ENCODE measurements at places on chromosomes 2 and 18. TPM values are rescaled to one million over a fixed set of nuclear protein-coding genes. Genes with fewer than 3 reads are reported as not detected.

CHN1 gene
- 2.6 TPM for total RNA-seq

GRCh38 chr2:182186132-182186735, 200.6 kb downstream of the PPP1R1C start:
- DNase-seq, result peak; percentile 48

NAT8 gene
- not detected for total RNA-seq

ITPRIPL1 gene
- 1.6 TPM for total RNA-seq

- DNase-seq, result no peak
These were observed 1.6 kb downstream of the SLC66A2 start for GRCh38 chr18:79949697-79950487.

SMIM21 gene
- total RNA-seq, result not detected

GRCh38 chr2:204790076-204790475, 244.8 kb downstream of the PARD3B start:
- no peak for DNase-seq

TMEM237 gene
- 20.2 TPM for total RNA-seq

HMSD gene
- 0.26 TPM for total RNA-seq

GRCh38 chr2:218567797-218568189, 358 bp downstream of the USP37 start:
- no peak for DNase-seq

DNA sequence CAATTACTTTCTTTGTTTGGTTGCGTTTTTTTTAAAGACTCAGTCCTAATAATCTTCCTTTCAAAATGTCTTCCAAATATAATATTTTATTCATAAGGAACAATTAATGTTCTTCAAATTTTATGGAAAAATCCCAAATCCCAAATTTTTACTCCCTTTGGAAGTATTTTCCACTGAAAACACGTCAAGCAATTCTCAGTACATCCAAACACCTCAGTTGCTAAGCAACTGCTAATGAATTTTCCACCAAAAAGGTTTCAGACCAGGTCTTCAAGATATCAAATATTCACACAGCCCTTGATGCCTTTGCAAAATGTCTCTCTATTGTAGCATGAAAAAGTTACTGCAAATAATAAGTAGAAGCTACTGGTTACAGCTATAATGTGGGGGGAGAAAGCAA, 140.1 kb downstream of the DSEL start:
- no peak for DNase-seq

DNA sequence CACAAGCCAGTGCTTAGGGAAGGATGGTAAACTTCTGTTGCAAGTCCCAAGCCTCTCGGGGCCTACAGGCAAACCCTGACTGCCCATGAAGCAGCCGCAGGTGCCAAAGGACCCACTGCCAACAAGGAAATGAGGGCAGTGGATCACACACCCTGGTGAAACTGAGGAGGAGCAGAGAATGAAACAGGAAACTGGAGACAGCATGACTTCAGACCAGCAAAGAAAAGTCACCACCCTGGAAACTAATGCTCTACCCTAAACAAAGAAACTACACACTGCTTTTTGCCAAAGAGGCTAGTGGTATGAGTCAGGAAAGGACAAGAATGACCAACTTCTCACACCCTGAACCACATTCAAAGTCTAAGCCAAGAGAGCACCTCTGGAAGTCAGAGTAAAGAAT, 97.2 kb downstream of the MYO5B start:
- DNase-seq, result peak; percentile 96

MOGAT1 gene
- not detected for total RNA-seq

DNA sequence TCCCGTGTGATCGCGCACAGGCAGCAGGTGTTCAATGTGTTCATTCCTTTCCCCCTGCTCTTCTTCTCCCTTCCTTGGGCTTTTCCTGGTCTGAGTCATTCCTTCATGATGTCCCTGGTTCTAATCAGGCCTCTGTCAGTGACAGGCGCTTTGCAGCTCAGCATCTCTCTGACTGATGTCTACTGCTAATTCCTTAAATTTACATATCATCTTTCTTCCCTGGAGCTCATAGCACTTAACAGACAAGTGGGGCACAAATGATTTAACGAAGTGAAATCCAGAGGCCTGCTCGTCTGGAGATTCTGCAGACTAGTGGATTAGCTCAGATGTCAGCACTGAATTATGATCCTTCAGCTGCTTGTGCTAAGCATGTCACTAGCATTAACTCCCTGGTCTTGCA, 77.9 kb downstream of the NRP2 start:
- no peak for DNase-seq

DNA sequence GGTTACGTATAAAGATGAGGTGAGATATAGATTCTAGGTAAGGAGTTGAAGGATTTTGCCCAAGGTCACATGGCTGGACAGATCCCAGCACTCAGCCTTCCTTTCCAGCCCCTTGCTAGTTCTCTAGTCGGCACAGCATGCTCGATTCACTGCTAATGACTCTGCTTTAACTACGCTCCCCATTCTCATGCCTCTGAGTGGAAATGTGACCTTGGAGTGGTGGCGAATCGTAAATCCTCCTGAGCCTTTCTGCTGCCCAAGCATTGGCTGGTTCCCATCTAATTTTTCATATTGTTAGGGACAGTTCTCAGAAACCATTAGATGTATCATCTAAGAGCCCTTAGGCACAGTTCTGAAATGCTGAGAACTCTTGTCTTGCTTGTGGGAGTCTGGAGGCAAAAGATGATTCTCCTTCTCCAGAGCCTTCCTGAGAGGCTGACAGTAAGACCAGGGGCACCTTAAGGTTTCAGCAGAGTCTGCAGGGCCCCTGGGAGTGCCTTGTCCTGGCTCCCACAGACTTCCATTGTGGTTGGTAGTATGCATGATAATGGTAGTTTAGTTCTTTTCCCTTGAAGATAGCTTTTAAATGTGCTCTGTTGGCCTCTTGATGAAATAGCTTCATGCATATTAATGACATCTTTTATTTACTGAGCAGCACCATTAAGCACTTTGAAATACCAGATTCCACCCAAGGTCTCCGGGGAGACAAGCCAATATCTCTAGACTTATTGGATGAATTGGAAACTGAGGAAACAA, 377.8 kb upstream of the SLC14A2 start:
- no peak for DNase-seq

RAD51AP2 gene
- 0.13 TPM for total RNA-seq

- no peak for DNase-seq
These were observed 468 bp upstream of the SATB2 start for GRCh38 chr2:199458009-199458805.

DNA sequence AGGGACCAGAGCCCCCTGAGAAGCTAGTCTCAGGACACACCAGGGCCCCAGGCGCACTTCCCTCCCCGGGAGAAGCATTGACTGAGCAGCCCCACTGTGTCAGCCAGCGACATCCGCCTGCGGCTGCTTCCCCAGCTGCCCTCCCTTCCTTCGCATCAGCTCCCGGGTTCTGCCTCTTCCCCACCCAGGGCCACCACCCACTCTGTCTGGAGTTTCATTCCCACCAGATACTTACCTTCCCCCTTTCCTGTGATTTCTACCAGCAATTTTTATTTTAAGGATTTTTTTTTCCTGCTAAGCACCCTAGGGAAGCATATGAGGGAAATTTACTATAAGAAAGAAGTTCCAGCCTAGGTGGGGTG, 99.2 kb downstream of the SMAD7 start:
- DNase-seq, result no peak

IL18R1 gene
- total RNA-seq, result 5.3 TPM

DNA sequence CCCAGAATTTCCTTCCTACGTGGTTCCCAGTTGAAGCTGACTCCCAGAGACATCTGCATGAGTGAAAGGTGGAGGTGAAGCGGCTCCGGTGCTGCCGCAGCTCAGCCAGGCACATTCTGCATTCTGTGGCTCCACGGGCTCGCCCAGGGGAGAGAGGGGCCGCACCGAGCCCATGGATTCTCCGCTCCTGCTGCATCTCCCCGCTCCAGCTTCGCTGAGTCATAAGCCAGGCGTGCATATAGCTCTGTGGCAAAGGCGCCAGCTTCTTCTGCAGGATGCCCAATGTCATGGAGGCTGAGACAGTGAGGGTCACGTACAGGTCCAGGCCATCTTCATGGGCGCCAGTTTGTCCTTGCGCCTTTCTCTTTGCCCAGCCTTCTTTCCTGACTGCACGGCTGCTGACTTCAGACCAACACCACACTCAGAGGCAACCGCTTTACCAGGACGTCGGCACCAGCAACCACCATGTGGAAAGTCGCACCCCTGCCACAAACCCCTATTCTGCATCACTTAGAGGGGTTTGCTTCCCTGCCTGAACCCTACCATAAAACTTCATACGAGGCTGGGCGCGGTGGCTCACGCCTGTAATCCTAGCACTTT, 215.7 kb downstream of the MGAT5 start:
- DNase-seq, result no peak

SNORC gene
- 0.53 TPM for total RNA-seq

- DNase-seq, result no peak
These were observed 810.1 kb upstream of the ZEB2 start for GRCh38 chr2:145329971-145330370.

TMEM214 gene
- total RNA-seq, result 15.8 TPM

DNA sequence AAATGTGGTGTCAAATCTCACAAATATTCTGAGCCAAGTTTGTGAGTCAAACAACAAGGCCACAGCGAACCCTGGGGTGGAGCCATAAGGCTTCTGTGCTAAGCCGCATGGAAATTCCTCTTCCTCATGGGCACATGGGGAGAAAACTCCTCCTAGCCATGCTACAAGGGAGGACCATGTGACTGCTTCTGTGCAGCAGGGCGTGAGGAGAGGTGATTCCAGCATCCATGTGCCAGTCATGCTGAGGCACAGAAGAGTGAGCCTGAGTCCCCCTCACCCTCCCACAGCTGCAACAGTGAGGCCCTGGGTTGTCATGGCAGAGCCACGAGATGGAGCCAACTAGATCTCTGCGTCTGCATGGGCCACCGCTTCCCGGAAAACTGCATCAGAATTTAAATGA, 488.8 kb upstream of the RAB6C start:
- no peak for DNase-seq

DNA sequence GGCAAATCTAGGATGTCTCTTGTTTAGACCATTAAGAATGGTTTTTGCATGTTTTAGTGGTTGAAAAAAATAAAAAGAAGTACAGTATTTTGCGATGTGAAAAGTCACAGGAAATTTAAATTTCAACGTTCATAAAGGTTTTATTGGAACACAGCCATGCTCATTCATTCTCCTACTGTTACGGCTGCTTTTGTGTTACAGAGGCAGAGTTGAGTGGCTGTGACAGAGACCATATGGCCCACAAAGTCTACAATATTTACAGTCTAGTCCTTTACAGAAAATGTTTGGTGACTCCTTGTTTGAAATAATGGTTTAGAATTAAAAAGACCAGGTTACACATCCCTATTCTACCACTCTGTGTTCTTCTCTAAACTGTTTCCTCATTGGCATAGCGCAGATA, 48.1 kb downstream of the MYOM1 start:
- DNase-seq, result no peak

DNA sequence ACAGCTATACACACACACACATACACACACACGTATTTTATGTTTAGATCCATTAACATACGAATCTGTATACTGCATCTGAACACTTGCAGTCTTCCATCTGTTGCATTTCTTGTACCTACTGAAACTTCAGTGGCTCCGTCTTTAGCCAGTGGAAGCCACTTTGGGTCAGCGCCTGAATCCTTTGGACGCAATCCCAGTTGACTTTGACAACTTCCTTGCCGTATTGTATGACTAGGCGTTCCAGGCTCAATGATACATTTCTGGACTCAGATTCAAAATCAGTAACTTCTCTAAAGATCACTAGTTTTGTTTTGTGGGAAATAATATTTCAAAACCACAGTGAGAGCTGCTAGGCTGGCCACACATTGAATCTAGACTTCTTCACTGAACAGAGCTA, 101.5 kb upstream of the GPC1 start:
- no peak for DNase-seq

DNA sequence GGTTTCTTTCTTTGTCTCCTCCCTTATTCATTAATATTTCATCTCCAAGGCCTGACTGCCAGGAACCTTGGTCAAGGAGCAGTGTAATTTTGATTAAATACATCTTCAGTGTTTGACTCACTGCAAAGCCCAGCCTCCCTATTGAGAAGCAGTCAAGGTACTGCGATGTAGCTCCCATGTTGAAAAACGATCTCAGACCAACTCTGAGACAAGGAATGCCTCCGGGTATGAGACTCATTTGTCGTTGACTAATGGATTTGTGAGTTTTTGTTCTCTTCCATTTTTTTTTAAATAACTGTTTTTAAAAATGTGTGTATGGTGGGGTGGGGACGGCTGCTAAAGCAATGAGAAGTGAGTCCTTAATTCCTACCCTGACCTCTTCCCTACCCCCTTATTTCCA, 361.6 kb downstream of the SOX11 start:
- DNase-seq, result no peak

SULT6B1 gene
- total RNA-seq, result not detected

DNA sequence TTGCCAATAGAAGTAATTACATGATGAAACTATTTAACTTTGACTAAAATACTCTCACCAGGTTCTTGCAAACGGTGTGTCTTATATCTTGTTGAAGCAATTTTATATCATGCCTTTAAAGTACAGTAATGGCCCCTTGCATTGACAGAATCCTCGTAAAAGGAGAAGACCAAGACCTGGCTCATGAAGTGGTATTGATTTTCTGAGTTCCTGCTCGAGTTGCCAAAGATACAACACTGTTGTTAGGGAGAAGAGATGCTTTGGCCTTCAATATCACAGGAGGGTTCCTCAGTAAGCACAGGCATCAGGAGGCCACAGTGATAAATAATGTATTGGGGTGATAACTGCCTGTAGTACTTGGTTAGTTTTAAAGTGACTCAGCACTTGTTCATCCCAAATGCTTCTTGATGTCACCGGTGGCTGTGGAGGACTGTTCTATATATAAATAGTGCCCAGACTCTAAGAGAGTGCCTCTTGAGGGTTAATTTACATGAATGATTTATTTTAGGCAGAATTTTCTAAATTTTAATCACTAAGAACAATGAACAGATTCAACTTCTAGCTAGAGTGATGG, 571.7 kb upstream of the FANCL start:
- DNase-seq, result no peak

GAL3ST2 gene
- total RNA-seq, result not detected

- DNase-seq, result no peak
These were observed 79.6 kb downstream of the KLF7 start for GRCh38 chr2:207086136-207086535.

DNA sequence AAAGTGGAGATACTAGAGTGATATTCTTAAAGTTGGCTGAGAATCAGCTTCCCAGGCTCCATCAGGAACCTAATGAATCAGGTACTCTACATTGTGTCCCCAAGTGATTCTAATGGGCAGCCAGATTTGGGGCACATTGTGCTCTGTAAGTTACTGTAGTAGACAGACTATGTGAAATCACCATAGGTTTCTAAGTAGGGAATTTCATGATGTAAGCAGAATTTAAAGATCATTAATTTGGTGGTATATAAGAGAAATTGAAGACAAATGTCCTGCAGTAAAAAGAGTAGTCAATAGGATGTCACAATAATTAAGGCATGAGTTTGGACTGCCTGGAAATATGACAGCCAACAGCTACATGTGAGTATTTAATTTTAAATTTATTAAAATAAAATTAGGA, 602.4 kb upstream of the ACVR2A start:
- no peak for DNase-seq

DNA sequence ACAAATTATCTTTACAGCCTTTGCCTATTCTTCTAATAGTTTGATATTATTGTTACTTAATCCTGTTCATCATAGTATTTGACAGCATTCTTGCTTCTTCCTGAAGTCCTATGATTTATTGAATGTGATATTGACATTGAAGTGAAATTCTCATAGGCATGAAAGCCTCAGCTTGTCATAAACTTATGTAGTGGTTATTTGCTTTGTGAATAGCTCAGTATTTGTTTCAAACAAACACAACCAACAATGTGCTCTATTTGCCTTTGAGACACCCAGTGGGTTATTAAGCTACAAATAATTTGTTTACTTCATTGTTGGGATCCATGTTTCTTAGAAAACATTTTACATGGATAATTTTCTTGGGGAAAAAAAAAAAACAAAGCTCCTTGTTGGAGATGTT, 57.2 kb downstream of the TTC39C start:
- no peak for DNase-seq

GALNT14 gene
- total RNA-seq, result 12.4 TPM
